Common myeloid progenitor, CD34-positive (primary cell): ENCODE measurements at places on chromosomes 6 and 20.

GRCh38 chr20:21048841-21049273 lies 57.3 kb downstream of the LINC00237 start:
- peak; percentile 25 for DNase-seq

DNA sequence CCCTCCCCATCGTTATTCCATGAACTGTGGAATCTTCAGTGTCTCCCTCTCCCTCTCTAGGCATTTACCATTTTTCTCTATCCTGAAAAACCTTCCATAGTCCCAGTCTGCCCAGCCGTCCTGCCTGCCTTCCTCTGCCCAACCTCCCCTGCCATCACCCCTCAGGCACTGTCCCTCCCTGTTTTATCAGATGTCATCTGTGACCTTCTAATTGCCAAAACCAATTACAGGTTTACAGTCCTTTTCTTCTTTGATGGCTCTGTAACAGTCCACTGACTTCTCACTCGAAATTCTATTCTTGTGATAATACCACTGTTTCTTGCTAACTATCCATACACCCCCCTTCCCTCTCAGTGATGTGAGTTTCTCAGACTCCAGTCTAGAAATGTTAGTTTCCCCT lies 2.3 kb upstream of the SLC23A2 start:
- no peak for DNase-seq

DNA sequence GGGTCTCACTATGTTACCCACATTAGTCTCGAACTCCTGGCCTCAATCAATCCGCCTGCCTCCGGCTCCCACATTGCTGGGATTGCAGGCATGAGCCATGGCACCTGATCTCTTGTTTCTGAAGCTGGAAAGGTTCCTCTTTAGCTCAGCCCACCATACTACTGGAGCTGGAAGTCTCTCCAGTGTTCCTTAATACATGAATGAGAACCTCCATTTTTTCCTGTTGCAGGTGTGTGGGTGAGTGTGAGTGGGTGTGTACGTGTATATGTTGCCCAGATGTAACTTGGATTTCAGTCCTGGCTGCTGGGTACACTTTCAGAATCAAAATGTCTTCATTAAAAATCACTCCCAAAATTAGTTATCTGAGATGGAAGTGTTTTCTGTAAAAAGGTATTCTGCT lies 11.1 kb downstream of the PNPLA1 start:
- no peak for DNase-seq

DNA sequence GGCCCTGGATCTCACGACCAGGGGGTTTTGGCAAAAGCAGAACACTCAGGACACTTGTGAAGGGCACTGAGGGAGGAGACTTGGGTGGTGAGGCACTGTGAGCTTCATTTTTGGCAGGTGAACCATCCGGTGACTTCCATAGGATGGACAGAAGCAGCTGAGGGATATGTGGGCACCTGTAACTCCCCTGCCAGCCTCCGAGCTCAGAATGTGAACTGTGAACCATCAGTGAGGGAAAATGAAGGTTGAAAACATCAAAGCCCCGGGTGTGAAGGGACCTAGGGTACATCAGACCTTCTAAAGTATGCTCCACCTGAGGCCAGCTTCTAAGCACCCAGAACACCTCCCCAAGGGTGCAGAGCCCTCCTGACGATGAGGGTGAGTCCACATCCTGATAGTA lies 53.2 kb downstream of the FAXC start:
- DNase-seq: no peak

DNA sequence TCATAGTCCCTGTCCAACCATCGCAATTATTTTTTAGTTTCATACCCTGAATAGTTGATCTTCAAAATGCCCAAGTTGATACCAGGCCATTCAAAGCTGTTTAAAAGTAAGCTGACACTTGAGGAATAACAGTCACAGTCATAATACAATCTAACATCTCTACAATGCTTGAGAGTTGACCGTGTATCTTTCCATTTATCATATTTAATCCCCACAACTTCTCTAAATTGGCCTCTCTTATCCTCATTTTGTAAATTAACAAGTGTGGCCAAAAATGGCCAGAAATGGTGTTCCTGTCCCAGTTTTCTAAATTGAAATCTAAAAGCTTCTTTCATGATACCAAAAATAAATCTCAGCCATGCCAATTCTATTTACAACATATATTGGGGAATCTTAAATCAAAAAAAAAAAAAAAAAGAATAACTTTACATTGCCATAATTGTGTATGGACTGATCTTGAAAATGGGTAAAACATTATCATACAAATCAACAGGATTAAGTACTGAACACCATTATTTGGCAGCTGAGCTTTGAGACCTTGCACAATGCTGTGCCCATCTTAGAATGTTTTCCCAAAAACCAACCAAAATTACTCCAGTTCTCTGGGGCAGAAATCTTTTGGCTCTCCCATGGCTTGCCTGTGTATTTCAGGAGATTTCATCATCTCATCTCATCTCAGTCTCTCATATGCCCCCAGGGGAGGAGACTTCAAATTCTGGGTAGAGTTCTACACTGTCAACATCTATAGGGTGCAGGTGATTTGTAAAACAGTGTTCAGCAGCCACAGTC lies 448.7 kb upstream of the JARID2 start:
- DNase-seq: no peak

- peak; percentile 43 for DNase-seq
Observed at GRCh38 chr6:27547157-27548075, 74.5 kb upstream of the ZNF184 start.

- peak; percentile 17 for DNase-seq
Observed at GRCh38 chr20:32945710-32946221, 58.5 kb downstream of the SUN5 start.

- no peak for DNase-seq
Observed at GRCh38 chr6:17466707-17467106, 73.3 kb downstream of the CAP2 start.

DNA sequence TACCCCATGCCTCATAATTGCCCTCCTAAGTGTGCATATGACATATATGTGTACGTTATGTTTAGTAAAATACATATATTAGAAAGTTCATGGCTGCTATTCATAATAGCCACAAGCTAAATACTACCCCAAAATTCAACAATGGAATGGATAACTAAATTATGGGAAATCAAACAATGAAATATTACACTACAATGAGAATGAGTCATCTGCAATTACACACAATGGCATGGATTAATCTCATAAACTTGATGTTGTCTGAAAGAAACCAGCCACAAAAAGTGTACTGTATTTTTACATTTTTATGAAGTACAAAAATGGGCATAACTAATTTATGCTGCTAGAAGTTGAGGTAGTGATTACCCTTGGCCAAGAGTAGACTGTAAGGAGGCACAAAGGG lies 477.0 kb downstream of the HAO1 start:
- DNase-seq: no peak

DNA sequence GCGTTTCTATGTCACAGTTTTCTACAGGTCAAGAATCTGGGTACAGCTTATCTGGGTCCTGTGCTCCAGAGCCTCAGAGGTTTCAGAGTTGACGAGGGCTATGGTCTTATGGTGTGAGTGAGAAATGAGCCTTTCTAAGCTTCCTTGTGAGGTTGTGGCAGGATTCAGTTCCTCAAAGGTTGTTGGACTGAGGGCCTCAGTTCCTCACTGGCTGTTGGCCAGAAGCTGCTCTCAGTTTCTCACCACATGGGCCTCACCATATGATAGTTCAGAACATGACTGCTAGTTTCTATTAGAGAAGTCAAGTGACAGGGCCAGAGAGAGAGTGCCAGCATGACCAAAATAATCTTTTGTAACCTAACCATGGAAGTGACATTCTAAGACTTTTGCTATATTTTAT lies 96.1 kb downstream of the NUS1 start:
- DNase-seq: no peak

- no peak for DNase-seq
Observed at GRCh38 chr6:38719358-38719757, 4.2 kb downstream of the DNAH8 start.

DNA sequence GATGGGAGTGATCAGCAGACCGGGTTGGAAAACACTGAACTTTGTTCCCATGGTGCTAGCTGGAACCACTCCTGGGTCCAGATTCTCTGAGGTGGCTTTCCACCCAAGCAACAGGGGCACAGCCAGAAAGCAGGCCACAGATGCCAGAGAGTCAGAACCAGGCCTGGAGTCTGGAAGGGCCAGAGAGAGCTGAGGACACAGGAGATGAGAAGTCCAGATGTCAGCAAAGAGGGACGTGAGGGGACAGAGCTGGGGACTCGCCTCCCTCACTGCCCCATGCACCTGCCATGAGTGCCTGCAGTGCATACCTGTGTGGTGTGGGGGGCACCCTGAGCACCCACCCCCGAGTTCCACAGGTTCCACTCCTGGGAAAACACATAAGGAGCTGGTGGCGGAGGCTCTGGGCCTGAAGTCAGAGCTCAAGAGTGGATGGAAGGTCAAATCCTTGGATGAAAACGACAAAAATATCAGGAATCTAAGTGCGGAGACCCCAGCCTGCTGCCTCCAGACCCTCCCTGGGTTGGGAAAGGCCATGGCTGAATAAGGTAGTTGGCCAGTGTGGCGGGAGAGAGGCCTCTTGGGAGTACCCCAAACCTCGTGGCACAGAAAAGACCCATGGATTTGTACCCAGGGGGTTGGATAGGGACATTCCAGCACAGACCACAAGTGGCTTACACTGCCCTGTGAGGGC lies 224.2 kb downstream of the SYNDIG1 start:
- DNase-seq: no peak

DNA sequence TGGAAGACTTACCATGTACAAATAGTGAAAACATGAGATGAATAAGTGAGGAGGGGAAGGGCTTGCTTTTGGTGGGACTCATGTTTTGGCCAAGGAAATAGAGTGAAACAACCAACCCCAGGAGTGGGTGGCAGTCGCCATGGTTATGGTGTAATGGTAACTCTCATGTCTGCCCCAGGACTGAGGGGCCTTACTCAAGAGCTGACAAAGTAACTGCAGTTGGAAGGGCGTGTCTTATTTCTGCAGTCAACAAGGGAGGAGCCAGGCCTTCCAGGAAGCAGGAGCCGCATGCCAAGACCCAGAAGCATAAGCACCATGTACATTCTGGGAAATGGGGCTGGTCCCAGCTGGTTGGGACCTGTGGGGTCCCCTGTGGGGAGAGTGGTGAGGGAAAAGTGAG lies 108.5 kb downstream of the UNC5CL start:
- no peak for DNase-seq
